ENCODE measurements at places on chromosomes 6 and 20.

- DNase-seq: peak; percentile 31
Measured at GRCh38 chr20:53493311-53493857, 100.3 kb downstream of the ZNF217 start.

GRCh38 chr20:6770786-6771100, 3.3 kb downstream of the BMP2 start:
- DNase-seq: no peak

DNA sequence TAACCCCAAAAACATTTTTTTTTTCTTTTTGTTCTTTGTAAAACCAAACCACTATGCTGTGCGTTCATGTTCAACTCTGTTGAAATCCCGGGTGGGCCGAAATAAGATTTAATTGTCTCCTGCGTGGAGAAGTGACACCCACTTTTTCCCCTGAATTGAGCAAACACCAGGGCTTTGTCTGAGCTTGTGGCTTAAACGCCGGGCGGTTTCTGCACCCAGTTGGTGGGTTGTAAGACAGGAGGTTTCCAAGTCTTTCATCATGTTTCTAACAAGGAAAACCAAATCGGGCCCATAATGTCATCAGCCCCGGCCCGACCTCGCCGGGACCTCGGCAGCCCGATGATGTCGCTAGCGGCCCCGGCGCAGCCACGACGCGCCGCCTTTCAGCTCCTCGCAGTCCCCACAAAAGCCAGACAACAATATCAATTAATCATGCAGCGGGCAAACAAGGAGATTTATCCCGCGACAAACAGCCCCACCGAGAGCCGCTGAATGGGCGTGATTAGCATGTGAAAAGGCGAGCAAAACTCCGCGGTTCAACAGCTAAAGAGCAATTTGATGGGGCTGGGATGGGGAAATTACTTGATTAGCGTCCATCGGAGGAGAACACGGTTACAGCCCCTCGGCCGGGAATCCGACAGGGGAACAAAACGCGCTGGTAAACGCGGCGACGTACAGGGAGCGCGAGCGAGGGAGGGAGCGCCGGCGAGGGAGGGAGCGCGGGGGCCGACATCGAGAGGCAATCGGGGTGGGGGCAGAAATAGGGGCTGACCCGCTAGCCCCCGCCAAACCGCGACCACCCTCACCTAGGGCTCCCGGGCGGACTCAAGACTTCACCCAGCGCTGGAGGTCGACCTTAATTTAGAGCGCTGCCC, 5.3 kb downstream of the LINC00237 start:
- no peak for DNase-seq

DNA sequence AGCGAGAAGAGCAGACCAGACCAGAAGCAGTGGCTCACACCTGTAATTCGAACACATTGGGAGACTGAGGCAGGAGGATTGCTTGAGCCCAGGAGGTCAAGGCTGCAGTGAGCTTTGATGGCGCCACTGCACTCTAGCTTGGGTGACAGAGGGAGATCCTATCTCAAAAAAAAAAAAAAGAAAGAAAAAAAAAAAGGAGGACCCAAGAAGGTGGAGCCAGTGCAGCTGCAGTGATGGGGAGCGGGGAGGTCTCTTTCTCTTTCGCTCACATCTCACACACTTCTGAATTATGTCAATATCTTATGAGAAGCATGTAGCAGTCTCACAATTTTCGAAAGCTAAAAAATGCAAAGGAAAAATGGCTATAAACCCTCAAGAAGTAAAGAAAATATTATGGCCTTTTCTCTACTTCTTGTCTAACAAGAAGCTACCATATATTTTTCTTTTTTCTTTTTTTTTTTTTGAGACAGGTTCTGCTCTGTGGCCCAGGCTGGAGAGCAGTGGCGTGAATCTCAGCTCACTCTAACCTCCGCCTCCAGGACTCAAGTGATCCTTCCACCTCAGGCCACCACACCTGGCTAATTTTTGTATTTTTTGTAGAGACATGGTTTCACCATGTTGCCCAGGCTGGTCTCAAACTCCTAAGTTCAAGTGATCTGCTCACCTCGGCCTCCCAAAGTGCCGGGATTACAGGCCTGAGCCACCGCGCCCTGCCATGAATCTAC, 3.8 kb upstream of the SPO11 start:
- DNase-seq: no peak

DNA sequence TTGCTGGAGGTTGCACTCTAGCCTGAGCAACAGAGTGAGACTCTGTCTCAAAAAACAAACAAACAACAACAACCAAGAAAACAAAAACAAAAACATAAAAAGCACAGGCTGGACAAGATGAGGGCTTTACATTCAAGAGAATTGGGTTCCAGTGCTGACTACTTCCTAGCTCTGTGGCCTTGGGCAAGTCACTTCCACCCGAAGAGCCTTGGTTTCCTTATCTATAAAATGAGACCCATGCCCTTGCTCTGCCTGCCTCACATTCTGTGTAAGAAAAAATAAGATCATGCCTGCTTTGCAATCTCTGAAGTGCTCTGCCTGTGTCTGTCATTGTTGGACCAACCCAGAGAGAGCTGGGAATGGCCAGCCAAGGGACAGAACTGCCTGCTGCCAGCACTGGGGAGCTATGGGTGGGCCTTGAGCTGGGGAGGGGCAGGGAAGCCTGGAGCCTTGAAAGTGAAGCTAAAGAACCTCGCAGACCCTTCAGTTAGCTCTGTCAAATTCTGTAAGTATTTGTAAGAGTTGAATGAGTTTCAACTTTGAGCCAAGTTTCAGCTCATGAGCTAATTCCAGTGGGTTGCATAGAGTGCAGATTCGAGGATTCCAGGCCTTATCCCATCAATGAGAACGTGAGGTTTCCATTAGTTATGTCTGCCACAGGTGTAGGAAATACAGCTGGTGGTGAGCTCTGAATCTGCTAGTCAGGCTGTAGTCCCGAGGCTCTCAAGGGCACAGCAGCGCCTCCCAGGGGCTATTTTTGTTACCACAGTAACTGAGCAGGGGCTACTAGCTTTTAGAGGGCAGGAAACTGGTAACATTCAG, 93.2 kb downstream of the DLGAP4 start:
- no peak for DNase-seq

DNA sequence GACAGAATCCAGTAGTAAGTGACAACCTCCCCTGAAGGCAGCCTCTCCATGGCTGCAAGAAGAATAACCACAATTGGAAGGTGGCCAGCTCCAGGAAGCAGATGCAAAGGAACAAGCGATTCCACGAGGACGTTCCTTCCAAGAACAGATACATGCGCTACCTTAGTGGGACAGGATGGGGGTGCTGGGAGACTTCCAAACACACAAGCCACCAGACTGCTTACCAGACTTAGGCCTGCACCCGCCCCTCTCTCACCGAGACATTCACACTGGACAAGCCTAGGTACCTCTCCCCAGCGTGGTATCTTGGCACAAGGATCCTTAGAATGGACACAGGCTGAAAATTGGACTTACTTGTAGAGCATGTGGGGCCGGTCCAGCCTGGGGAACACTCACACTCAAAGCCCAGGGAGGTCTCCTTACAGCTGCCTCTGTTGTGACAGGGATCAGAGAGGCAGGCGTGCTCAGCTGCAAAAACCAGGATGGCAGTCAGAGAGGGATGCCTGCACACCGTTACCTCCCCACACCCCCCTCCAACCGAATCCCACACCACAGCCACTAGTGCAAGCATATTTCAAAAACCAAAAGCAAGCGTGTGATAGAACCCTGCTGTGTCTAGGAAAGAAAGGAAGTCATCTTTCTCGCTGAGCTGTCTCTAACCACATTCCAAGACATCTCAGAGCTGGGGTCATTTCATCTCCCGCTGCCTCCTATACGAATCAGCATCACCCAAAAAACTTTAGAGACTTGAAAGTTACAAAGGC, 22.4 kb downstream of the JAG1 start:
- DNase-seq: no peak

- DNase-seq: no peak
Measured at GRCh38 chr6:128186729-128187128, 285.9 kb upstream of the THEMIS start.

GRCh38 chr20:25072226-25072811, 9.6 kb downstream of the VSX1 start:
- DNase-seq: no peak

DNA sequence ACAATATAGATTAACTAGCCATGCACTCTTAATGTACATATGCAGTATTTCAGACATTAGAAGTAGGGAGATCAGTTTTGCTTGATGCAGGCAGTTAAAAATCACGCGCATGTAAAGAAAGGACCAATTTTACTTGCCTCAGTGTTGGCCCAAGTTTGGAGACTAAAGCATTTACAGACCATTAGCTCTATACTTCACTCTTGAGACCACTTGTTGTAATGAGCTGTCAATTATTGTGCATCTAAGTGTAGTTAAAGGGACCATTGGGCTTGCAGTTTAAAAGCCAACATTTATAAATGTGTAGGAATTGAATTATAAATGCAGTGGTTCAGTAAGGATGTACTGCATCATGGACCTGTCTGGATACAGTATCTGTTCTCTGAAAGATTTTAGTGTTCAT, 53.7 kb downstream of the PLCB4 start:
- DNase-seq: no peak

- no peak for DNase-seq
Measured at GRCh38 chr20:2246069-2246491, 49.7 kb upstream of the TGM3 start.

GRCh38 chr6:69914015-69914485, 47.7 kb downstream of the COL19A1 start:
- no peak for DNase-seq

DNA sequence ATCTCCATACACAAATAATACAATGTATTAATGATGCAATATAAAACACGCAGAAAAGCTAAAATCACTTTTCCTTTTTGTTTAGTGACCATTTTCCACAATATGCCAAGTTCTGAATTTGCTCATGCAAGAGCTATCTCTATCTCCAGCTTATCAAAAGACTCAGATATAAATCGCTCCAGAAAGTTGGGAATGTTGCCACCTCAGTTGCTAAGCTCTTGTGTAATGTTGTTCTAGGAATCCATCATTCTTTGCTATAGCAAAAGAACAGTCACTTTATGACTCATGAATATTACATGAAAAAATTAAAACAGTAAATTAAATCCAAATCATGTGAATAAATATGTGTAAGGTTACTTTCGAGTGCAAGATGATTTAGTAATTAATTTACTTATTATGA, 8.7 kb downstream of the PLAGL1 start:
- DNase-seq: no peak

DNA sequence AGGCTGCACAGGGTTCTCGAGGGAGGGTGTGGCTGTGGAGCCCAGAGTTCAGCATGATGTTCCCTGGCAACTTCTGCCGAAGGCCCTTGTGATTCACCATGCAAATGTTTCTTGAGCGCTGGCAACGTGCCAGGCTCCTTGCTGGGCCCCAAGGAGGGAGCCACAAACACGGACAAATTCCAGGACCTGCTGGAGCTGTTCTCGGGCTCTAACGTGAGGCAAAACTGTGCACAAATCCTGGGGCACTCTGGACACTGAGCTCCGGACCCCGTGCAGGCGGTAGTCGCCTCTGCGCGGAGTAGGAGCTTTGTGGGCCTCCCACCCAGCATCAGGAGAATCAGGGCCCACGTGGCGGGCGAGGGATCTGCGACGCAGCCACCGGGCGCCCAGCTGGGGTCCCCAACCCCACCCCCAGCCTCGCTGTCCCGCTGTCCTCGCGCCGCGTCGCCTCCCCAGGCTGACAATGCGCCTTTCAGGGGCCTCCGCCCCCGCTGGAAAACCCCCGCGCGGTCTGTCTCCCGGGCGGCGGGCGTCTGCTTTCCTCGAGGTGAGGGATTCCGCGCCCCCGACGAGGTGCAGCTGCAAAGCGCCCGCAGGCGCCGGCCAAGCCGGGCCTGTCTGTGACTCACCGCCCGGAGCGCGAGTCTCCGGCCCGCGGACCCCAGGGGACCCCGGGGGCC, 31.7 kb upstream of the SCUBE3 start:
- DNase-seq: peak; percentile 77

DNA sequence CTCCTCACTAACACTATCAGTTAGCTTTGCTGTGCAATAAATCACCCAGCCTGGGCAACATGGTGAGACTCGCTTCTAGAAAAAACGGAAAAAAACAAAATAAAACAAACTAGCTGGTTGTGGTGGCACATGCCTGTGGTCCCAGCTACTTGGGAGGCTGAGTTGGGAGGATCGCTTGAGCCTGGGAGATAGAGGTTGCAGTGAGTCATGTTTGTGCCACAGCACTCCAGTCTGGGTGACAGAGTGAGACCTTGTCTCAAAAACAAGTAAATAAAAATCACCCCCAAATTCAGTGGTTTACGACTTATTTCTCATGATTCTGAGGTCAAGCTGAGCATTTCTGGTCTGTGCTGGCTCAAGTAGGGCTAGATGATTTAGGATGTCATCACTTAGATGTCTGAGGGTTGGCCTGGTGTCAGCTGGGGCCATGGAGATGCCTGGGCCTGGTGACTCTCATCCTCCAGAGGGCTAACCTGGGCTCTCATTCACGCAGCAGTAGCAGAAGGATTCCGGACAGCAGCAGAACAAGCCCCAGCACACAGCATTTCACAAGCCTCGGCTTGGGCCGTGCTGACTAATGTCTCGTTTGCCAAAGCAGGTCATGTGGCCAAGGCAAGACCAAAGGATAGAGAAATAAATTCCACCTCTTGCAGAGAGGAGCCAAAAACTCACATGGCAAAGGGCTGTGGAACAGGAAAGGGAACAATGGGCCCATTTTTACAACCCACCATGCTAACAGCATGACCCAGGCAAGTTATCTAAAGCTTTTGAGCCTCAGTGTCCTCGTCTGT, 32.5 kb downstream of the MGME1 start:
- DNase-seq: peak; percentile 91
